ENCODE measurements at places on chromosomes 6 and 20.

DNA sequence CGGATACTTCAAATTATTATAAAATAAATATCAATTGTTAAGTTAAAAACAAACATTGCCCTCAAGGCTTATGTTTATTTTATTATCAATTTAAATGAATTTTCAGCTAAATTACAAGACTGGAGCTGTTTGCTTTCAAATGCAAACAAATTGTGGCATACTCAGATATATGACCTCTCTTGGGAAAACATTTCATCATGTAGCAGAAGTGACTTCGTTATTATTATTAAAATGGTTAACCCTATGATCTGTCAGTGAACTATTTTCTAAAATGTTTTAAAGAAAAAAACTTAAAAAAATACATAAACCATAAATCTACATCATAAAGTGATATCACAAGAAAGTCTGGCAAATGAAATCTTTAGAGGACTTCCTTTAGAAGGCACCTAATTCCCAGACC, 72.5 kb downstream of the MAN1A1 start:
- DNase-seq, result no peak

DNA sequence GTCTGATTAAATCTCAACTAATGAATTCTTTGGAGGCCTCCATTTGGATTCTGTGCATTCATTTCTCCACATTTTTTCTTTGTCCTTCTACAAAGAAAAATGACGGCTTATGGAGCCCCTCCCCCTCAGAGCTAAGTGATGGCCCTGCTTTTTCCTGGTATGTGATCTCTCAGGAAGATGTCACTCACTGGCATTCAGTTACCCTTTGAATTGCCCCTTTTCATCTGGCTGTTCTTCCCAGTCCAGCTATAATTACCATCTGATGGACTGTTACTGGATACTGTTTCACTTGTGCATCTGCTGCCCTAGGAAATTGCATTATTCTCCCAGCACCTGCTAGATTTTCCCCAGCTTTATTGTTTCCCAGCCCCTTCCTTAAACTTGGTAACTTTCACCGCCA, 151.9 kb downstream of the CFAP61 start:
- DNase-seq, result no peak

GRCh38 chr6:32182555-32182981, 1.5 kb downstream of the AGER start:
- no peak for DNase-seq

DNA sequence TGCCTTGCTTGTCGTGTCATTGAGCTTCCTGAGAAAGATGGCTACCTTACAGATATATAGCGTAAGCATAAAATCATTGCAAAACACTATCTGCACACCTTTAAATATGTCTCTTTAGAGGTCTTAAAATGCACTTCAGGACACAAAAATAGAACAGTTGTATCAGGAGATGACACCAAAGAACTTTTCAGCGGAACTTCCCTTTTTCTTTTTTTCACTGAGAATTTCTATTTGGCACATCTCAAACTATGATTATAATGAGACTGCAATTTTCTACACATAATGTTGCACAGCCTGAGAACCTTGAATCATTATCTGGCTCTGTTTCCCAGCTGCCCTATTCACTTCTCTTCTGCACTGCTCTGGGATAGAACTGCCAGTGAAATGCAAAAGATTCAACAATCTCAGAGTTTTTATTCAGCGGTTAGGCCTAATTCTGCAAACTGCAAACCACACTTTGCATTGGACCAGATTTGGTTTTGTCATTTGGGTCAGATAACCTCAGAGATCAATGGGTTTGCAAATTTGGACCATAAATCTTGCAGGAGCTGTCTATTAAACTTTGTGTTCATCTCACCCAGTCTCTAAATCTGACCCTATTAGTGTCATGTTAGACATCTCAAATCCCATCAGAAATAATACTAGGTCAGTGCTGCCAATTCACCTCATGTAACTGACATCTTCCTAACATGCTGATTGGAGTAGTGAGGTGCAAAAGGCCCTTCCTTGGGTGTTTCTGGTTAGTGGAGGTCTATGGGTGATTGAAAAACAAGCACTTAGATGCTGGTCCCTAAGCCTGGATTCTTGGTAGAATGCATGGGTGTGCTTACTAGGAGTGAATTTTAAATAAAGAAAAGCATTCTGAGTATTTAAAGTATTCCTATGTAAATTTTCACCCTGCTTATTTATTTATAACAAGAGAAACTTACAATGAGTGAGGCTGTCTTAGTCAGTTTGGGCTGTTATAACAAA, 382.7 kb downstream of the UTRN start:
- no peak for DNase-seq

DNA sequence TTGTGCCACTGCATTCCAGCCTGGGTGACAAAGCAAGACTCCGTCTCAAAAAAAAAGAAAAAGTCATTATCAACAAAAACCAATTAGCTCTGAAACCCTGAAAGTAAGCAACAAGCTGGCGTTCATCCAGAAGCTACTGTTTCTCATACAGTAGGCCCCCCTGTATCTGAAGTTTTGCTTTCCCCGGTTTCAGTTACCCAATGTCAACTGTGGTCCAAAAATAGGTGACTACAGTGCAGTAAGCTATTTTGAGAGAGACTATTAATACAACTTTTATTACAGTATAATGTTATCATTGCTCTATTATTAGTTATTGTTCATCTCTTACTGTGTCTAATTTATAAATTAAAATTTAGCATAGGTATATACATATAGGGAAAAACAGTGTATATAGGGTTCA, 135.1 kb downstream of the KIF16B start:
- no peak for DNase-seq

- DNase-seq, result no peak
These were observed 3.3 kb downstream of the TRIB3 start for GRCh38 chr20:383889-384288.

GRCh38 chr20:32964575-32964974, 39.7 kb downstream of the SUN5 start:
- DNase-seq, result no peak

GRCh38 chr20:17797579-17797978, 97.8 kb downstream of the BANF2 start:
- DNase-seq, result no peak

- DNase-seq, result no peak
These were observed 151.6 kb downstream of the BACH2 start for GRCh38 chr6:90144928-90145555.

GRCh38 chr6:10659699-10660348, 34.6 kb downstream of the C6orf52 start:
- no peak for DNase-seq

DNA sequence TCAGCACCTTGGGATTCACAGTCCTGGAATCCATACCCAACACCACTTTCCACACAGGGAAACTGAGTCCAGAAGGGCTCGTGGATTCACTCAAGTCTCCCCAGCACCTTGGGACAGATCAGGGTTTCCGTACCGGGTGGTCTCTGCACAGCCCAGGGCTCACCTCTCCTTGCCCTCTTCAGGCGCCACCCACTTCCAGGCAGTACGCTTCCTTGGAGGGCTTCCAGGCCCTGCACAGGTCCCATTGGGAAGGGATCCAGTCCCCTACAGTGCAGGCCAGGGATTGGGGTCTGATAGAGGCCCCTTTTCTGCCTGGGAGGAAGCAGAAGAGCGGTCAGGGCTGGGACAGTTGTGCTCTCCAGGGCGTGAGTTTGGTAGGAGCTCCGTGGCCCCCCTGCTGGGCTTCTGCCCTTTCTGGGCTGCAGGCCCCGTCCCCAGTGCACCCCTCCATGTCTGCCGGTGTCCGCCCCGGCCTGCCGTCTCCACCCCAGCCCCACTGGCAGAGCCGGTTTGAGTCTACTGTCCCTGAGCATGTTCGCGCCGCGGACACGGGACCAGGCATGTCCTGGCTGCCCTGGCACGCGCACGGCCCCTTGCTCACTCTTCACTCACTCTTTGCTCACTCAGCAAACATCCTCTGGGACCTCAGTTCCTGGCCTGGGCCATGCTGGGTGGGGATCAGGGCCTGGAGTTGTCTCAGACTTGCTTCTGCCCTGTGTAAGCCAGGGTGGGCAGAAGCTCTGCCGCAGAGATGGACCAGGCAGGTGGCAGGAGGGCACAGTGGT, 12.6 kb downstream of the SRC start:
- no peak for DNase-seq

DNA sequence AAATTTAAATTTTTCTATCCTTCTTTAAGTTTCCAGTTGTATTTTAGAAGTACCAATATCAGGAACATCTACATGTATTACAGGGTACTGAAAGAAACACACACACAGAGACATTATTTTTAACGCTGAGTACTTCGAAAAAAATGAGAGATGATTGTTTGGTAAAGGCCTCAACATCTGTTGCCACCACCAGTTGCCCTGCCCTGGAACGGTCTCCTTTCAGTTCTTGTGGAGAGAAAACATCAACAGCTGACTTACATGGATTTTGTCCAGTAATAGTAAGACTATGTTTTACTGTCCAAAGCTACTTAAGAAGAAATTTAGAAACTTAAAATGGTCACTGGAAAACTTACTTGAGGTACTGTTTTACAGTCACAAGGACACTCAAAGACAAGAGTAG, 16.7 kb downstream of the HMGCLL1 start:
- DNase-seq, result no peak

GRCh38 chr6:117432273-117432672, 6.5 kb upstream of the ROS1 start:
- no peak for DNase-seq

GRCh38 chr6:7802662-7803061, 76.8 kb downstream of the BMP6 start:
- DNase-seq, result no peak

- DNase-seq, result peak; percentile 83
These were observed 8.1 kb upstream of the PFDN4 start for GRCh38 chr20:54199721-54200176.

DNA sequence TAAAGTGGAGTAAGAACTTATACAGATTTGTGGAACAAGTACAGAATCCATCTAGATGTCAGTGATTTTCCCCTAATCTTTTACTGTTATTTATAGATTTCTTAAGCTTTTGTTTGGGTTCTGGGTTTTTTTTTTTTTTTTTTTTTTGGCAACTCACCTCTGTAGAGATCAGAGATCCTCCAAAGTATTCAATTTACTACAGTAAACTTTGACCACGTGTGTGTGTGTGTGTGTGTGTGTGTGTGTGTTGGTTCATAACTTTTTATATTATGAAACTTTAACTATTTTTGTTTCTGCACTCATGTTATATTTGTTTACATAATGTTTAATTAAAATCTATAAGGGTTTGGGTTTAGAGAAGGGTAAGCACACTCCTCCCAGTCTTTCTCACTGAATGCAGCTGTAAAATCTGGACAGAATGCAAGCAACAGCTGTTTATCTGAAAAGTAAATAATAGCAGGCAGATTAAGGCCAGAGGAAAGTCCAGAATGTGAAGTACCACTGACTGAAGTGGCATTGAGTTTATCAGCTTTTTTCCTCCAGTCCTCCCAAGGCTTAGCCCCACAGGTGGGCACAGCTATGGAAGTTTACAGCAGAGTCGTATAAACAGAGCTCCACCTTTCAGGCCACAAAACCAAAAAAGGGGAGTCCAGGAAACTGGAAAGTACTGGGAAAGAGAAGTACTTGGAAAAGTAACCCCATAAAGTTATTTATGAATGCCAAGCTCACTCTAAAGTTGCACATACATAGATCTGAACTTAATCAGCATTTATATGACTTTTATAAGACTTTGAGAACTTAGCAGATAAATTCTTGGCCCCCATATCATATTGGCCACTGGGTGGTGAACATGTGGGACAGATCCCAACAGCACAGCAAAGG, 43.0 kb upstream of the CD2AP start:
- DNase-seq, result no peak

DNA sequence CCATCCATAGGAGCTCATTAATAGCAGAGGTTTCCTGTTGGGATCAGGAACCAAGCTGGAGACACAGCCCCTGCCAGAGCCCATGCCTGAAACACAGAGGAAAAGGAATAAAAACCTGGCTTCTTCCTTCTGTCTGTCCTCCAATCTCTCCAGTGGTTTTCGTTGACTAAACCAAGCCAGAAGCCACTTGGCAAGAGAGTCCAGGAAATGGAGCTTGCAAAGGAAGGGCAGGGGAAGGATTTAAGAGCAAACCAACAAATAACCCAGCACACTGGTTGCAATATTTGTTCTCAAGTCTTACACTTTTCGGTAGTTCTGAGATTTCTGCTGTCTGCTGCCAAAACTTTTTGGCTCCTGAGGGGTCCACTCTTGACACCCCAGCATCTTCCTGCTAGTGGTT, 137.0 kb upstream of the BMP2 start:
- no peak for DNase-seq

GRCh38 chr6:6616656-6617055, 28.1 kb downstream of the LY86 start:
- DNase-seq, result no peak

- no peak for DNase-seq
These were observed 113.7 kb upstream of the BCLAF1 start for GRCh38 chr6:136403110-136403980.

DNA sequence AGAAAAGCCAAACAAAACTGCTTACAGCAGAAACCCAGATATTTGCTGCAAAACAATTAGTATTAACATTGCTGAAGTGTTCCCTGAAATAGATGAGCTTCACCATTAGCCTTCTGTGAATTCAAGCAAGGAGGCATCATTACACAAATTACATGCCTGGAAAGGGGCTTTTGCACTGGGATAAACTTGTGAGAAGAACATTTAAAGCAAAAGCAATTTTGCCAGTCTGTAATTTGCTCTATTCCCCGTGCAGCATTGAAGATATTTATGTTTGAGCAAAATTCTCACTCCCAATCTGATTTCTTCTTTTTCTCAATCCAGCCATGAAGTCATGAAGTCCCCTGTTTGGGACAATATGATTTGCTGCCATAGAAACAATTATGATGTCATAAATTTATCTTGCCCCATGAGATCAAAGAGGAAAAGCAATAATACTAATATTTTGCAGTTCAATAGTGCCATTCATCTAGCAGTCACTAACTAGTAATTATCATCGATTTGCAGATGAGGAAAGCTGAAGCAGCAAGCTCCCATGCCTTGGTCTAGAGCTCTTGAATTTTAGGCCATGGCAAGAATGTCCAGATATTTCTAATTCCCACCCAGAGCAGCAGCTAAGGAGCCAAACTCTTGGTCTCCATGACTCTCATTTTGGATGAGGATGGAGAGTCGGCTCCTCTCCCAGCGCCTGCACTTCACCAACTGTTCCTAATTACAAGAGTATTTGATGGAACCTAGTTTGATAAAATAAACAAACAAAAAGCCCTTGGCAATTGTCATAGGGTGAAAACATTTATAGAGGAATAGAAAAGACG, 49.5 kb upstream of the CCN6 start:
- no peak for DNase-seq

- DNase-seq, result no peak
These were observed 320.1 kb upstream of the FKBP1C start for GRCh38 chr6:62891065-62891647.

DNA sequence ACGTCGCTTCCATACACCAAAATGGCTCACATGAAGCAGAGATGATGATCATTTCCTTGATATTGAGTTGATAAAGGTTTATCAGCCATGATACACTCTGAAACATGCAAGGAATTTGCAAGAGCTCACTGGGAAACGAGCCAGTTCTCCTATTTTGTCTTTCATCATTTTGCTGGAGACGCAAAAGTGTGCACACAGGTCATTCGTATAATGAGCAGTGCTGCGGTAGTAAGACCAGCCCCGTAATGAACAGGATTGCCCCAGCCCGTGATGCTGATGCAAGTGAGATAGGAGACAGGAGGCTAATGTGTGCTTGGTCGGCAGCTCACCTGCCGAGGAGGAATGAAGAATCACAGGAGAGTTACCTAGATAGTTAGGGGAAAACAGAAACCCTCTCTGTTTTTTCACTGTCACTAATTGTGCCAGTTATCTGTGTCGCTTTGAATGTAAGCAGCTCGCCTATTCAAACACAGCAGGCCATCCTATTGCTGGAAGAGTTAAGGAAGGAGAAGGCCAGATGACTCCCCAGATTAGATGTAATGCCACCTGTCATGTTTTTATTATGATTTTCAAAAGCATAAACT, 391.8 kb downstream of the SAMD5 start:
- no peak for DNase-seq

All from omental fat pad (tissue), 4 donors.